ENCODE measurements at places on chromosomes 2 and 18.

- DNase-seq, result no peak
Observed at GRCh38 chr2:229279516-229279915, 8.4 kb upstream of the PID1 start.

- no peak for DNase-seq
Observed at GRCh38 chr18:62357079-62357719, 32.1 kb downstream of the TNFRSF11A start.

GRCh38 chr2:23782646-23783045, 144.3 kb downstream of the ATAD2B start:
- no peak for DNase-seq

DNA sequence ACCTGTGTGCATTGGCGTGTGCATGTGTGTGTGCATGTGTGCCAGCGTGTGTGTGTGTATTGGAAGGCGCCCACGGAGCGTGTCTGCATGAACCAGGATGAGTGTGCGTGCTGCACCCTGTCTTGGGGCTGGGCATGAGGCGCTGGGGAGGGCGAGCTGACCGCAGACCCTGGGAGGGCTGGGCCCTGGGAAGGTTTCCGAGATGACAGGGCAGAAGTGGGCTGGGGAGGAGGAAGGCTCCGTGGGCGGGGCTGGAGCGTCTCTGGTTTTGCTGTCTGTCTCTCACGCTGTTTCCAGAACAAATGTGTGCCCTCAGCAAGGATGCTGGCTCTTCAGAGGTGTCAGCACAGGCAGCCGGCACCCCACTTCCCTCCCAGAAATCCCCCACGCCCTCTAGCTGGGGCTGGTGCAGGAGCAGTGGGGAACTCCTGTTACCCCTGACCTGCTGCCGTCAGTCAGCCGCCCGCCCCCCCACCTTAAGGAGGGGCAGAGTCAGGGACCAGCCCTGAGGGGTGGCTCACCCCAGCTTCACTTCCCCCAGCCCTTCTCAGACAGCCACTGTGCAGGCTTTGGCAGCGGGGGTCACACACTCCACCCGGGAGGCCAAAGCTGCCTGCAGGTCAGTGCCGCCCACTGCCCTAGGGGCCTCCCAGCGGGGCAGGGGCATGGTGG, at the start of gene GPR35:
Gene GPR35 (plus strand): TSS at position 531 of the 672 bp plus-strand sequence. CDS start 4,473 bp downstream, outside the sequence.
- DNase-seq, result no peak

DNA sequence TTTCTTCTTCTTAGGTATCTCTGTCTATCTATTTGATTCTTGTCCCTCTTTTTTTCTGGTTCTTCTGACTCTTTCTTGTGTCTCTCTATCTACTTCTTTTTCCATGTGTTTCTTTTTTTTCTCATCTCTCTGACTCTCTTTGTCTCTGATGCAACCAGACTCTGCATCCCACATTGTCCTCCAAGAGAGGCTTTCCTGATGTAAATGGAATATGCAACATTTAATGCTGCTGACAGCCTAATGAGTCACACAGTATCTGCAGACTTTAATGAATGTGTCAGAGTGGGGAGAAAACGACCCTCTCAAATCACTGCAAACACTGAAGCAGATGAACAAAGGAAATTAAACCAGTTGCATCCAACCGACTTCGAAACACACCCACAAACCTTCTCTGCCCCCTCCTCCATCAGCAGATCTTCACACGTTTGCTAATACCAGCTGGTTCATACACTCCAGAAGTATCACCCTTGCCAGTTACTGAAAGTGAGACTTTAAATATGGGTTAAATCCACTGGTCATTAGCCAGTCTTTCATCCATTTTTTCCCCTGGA, 351.5 kb downstream of the TXNL1 start:
- no peak for DNase-seq

Measured in NCI-H1694 treated with DMSO at 0.1 percent for 48 hours (cell line).